ENCODE measurements at places on chromosomes 1 and 21.

DNA sequence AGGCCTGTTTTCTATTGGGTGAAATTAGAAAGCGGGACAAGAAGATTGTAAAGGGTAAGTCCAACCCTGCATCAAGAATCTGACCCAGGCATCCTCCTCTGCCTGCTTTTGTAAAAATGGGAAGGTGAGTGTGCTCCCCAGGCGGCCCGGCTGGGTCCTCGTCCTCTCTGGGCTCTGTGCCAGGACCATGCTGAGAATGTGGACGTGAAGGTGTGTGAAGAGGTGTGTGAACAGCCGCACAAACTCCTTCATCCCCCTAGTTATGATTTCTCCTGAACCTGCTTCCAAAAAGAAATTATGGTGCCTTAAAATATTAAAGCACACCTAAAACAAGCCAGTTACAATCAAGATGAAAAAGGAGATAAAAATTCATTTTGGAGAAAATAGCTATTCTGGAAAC is 185.7 kb downstream of the IGSF21 start:
- no peak for DNase-seq

DNA sequence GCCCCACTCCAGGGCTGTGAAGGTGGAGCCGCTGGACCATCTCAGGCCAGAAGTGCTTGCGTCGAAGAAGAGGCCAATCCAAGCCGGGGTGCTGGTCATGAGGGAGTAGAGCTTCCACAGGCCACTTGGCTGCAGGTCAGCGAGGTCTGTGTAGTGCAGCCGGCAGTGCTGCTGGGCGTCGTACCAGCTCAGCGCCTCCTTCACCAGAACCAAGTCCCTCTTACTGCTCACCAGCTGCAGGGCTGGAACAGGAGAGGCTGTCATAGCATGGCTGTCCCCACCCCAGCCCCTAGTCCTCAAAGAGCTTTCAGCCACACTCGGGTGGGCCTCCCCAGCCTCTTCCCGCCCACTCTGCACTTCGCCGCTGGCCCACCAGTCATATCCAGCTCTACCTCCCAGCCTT is 2.2 kb downstream of the CLEC20A start:
- no peak for DNase-seq

- no peak for DNase-seq
These were observed 112.3 kb upstream of the IFFO2 start for GRCh38 chr1:19068639-19069276.

GRCh38 chr1:46494910-46495309 is 5.3 kb downstream of the DMBX1 start:
- DNase-seq, result no peak

GRCh38 chr1:91792489-91793071 is 93.4 kb downstream of the TGFBR3 start:
- DNase-seq, result no peak

DNA sequence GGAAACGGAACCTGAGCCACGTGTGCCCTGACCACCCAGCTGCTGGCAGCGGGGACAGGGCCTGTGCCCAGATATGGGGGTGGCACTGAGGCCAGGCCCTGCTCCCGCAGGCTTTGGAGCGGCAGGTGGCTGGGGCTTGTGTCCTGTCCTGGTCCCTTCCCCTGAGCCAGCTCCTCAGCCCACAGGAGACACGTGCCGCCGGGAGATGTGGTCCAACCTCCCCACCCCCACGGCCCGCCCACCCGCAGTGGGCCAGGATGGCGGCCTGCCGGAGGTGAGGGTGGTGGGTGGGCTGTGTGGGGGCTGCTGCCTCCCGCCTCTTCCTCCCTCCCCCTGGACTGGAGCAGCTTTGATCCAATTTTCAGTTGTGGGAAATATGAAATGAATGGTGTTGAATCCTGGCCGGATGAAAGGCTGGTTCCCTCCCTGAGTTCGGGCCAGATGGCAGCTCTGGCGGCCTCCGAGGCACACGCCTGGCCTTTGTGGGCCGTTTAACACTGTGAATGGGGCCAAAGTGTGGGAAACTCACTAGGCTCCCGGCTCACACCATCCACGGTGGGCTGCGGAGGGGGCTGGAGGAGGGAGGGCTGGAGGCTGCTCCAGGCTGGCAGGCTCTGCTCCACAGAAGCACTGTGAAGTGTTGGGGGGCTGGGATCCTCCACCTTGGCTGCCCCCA is 2.6 kb upstream of the HES5 start:
- no peak for DNase-seq

- no peak for DNase-seq
These were observed 1.8 kb downstream of the NR1I3 start for GRCh38 chr1:161235957-161236775.

DNA sequence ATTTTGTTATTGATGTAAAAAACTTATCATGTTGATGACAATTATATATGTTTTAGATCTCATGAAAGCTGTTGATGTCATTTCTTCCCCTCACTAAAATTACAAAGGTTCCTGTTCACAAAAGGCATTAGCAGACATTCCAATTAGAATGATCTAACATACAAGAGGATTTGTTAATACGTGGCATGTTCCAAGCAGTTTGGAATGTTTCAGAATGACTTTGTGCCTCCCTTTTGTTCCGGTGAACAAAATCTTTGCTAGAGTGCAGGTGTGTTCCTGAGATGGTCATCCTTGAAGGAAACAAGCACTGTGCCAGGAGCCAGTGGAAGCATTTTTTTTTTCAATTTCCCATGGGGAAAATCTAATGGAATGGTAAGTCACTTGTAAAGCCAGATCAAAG is 108.0 kb upstream of the KCTD3 start:
- no peak for DNase-seq

GRCh38 chr1:204134103-204134502 is 17.7 kb downstream of the ETNK2 start:
- no peak for DNase-seq

GRCh38 chr1:24864370-24864777 is 65.7 kb downstream of the RUNX3 start:
- DNase-seq, result no peak

- no peak for DNase-seq
These were observed 19.1 kb upstream of the RXRG start for GRCh38 chr1:165463978-165464377.

DNA sequence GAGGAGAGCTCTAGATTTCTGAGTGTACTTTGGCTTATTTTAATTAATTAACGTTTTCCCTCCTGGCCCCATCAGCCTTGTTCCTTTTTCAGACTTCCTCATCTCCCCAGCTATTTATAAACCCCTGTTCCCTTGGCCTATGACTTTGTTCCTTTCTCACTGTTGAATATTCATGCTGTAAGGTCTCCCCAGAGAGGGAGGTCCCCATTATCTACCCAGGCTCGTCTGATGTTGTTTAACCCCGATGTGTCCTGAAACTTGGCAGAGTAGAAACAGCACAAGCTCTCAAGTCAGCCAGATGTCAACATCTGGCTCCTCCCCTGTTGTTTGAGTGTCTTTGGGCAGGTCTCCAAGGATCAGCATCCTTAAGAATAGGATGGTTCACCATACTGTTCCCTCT is 153.6 kb downstream of the HIVEP3 start:
- no peak for DNase-seq

DNA sequence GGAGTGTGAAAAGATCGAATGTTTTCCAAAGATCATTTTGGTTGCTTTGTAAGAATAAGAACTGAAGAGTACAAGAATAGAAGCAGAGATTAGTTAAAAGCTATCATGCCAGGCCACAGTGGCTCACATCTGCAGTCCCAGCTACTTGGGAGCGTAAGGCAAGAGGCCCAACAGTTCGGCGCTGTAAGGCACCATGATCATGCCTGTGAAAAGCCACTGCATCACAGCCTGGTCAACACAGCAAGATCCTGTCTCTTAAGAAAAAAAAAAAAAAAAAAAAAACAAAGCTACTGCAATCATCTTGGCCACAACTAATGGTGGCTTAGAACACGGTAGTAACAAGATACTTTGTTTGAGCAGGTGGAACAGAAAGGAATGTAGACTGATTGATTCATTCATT is 116.2 kb downstream of the EIF4G3 start:
- DNase-seq, result no peak

DNA sequence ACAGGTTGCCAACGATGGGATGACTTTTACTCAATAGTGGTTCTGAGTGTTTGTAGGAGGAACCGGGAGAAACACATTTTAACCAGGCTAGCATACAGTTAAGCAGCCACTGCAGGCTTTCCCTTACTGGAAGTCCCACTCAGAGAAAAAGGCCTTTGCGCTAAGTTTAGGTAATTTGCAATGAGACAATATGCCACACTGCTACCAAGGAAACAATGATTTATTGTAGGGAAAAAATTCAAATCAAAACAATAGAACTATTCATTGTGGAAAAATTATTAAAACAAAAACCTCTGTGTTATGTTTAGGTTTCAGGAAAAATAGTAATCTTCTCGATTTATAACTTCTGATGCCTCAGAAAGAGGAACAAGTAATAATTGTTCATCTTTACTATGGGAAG is 51.4 kb upstream of the CR2 start:
- no peak for DNase-seq

DNA sequence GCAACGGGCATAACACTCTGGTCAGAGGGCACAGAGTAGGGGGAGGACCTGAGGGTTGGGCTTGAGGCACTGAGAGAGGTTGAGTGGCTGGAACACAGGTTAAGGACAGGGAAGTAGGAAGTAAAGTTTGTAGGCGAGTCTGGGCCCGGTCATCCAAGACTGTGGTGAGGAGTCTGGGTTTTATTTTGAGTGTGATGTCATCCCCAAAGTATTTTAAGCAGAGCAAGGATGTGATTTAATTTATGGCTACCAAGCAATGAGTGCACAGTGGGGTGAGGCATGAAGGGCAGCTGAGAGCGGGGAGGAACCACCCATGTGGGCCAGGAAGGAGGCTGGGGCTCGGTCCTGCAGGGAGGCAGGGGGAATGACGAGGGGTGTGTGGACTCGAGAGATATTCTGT is 11.2 kb upstream of the VWA5B1 start:
- DNase-seq, result no peak

- no peak for DNase-seq
These were observed 47.6 kb downstream of the TNFSF18 start for GRCh38 chr1:173002891-173003838.

- DNase-seq, result no peak
These were observed 6.4 kb downstream of the LAMB3 start for GRCh38 chr1:209645574-209646452.

DNA sequence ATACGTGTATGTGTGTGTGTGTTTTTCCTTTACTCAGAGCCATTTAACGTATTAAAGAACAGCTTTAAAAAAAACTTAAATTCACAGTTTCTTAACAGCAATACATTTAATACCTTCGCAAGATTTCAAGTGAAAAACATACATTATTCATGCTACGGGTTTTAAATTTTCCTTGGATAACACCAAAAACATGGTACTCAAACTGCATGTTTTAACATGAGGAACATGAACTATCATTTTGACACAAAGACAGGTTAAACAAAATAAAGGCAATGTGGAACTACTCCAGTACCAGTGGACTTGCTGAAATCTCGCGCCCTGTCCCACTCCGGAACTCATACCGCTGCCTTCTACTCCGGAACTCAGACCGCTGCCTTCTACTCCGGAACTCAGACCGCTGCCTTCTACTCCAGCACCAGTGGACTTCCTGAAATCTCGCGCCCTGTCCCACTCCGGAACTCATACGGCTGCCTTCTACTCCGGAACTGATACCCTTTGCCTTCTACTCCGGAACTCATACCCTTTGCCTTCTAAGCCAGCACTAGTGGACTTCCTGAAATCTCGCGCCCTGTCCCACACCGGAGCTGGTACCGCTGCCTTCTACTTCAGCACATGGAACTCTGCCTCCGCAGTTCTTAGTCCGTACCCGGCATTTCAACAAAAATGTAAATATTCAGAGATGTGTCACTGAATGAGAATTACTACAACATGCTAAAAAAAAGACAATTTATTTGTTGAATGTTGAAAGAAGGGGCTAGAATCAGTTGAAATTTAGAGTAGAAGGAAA is 148.6 kb downstream of the NCAM2 start:
- no peak for DNase-seq

DNA sequence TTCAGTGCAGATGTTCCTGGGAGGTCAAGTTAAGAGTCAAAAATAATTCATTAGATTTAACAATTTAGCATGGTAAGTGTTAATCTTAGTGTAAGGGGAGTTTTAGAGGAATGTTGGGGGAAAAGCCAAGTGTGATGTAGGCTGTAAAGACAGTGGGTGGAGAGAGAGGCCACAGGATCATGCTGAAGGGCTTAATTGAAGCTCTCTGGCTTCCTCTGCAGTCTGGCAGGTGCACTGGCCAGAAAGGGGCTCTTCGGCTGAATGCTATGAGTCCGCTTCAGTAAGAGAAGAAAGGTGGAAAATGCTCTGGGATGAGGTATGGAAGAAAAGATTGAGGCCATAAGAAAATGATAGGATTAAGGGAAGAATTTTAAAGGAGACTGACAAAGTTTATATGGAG is 3.0 kb downstream of the BRDT start:
- DNase-seq, result no peak

DNA sequence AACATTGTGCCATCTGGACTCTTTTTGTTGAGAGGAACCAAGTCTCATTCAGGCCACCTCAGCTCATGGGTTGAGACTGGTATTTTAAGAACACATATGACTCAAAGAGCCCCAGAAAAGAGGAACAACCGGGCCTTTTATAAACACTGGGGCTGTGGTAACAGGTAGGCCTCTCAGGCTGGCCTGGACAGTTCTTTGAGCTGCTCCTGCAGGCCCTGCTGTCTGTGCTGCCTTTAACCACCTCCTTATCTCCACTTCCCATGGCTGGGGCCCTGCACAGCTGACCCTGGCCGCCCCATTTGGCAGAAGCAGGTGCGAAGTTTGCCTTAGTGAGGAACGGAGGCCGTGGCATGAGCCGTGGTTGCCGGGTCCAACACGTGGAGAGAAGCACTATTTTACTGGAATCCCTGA is 163.3 kb downstream of the RHOU start:
- DNase-seq, result no peak

GRCh38 chr1:212359794-212360479 is 54.7 kb downstream of the PACC1 start:
- DNase-seq, result no peak

DNA sequence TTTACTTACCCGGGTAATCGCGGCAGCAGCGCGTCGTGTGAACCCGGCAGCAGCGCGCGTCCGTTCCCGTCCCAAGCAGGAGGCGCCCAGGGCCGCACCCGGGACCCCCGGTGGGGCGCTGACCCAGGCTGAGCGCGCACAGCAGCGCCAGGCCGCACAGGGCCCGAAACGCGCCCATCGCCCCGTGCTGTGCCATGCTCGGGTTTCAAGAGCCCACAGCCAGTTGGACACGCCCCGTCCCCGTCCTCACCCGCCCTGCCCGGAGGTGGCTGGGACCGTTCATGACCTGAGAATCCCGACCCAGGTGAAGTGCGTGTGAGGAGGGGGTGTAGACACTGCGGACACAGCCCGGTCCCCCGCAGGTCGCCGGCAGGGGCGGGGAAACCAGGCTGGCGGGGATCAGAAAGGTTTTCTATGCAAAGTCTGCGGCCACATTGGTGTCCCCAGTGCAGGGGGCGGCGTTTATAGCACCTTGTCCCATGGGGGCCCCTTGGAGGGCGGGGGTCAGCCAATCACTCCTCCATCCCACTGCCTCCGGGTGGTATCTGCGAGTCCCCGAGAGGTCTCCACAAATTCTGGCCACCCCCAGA is at the start of gene TNFRSF18:
TSS of gene TNFRSF18 (minus strand) at position 217 of the 590 bp plus-strand sequence. CDS start at position 196, 21 bp downstream.
- no peak for DNase-seq

- no peak for DNase-seq
These were observed 324.4 kb downstream of the MATN1 start for GRCh38 chr1:30399026-30399425.

- DNase-seq, result peak; percentile 56
These were observed 1.7 kb downstream of the TMCC2 start for GRCh38 chr1:205229399-205229871.

GRCh38 chr1:4633346-4633745 is 21.1 kb upstream of the AJAP1 start:
- DNase-seq, result no peak

GRCh38 chr1:1703796-1704195 is 11.2 kb upstream of the SLC35E2B start:
- no peak for DNase-seq

GRCh38 chr1:85015826-85016225 is 18.9 kb upstream of the MCOLN2 start:
- no peak for DNase-seq
